ENCODE measurements at places on chromosomes 13 and 19. TPM values are rescaled to one million over a fixed set of nuclear protein-coding genes. Genes with fewer than 3 reads are reported as not detected.
A peak's percentile ranks its signal among the peaks of the same experiment; 100 is the strongest.

GRCh38 chr13:23980160-23980551 is 82.9 kb upstream of the C1QTNF9B start:
- peak; percentile 88 for DNase-seq

RAD23A gene
- 145 TPM for total RNA-seq

GRCh38 chr13:58300224-58300623 is 668.7 kb downstream of the PCDH17 start:
- DNase-seq: no peak

GRCh38 chr13:112113851-112114250 is 46.9 kb downstream of the SOX1 start:
- DNase-seq: no peak

DNA sequence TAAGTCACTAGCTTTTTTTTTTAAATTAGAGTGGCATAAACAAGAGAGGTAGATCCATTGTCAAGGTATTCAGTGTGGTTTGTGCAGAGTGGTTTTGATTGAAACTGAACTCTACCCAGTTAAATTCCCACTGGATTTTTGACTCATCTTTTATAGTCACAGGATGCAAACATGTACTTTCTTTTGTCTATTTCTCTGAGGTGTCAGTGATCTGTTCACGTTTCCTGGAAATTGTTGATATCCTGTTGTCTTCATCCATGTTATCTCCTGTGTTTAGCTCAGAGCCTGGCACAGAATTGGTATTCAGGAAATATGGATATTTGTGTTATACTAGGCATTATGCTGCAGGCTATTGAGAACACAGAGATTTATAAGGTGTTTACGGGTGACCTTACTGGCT is 119.7 kb downstream of the PCCA start:
- DNase-seq: no peak

- no peak for DNase-seq
Observed at GRCh38 chr19:13225085-13225484, 74.9 kb downstream of the IER2 start.

CRB3 gene
- total RNA-seq: not detected

TOMM40 gene
- total RNA-seq: 45.7 TPM

DNA sequence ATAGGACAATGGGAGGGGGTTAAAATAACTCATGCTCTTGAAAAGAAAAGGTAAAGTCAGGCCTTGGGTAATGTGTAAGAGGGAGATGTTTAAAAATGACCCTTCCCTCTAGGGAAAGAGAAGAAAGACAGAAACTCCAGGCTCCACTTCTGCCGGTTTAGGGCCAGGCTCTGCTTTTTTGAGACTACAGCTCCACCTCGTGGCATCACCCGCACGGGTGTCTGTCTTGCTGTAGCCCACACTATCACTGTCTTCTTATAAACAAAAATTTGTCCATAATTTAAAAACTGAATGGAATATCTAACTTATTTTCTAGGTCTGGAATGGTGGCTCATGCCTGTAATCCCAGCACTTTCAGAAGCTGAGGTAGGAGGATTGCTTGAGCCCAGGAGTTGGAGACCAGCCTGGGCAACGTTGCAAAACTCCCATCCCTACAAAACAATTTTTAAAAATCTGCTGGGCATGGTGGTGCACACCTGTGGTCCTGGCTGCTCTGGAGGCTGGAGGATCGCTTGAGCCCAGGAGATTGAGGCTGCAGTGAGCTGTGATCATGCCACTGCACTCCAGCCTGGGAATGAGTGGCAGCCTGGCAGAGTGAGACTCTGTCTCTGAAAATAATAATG is 65.1 kb upstream of the GTF3A start:
- DNase-seq: peak; percentile 58

DNA sequence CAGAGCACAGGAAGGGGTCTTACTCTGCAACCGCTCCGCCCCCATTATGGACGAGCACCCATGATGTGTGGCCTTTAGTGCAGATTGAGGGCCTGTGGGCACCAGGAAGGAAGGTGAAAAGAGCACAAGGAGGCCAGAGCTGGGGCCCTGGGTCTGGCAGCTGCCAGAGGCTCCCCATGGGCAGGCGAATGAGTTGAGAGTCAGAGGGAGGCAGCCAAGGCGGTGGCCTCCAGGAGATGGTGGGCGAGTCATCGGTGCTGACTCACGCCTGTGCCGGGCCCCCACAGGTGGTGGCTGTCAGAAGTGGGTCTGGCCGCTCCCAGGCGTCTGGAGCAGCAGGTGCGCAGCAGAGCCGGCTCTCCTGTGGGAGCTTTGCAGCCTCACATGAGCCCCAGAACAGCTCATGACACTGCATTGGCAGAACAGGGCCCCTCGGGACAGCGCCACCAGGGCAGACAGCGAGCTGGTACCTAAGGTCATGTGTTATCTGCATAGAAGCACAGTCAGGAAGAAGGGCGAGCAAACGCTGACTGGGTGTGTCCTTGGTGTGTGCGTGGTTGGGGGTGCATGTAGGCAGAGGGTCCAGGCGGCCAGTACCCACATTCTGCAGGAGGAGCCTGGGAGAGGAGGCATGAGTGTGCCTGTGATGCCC is 68.8 kb downstream of the CHST8 start:
- DNase-seq: no peak

Data from heart left ventricle (tissue), 16 donors.